ENCODE measurements at places on chromosomes 1 and 21.
A peak's percentile ranks its signal among the peaks of the same experiment; 100 is the strongest.

DNA sequence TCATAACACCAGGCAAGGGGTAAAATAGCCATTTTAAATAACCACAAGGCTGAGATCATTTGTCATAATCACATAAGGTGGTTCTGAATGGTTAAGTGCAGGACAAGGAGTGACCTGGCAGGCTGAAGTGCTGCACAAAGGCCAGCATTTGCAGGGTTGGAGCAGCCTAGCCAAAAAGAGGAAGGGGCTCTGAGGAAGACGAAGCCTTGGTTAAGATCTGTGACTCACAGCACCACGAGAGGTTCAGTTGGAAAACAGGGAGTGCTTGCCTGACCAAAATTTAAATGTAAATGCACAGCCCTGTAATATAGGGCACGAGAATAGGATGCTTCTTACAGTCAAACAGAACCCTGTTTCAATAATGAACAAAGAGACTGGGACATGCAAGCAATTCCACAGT is 12.1 kb downstream of the ATP5PF start:
- no peak for DNase-seq

GRCh38 chr1:107358619-107359327 is 217.9 kb downstream of the NTNG1 start:
- DNase-seq: no peak

GRCh38 chr1:93729502-93729901 is 47.9 kb upstream of the BCAR3 start:
- DNase-seq: no peak

GRCh38 chr21:43659136-43660000 is at the start of the genes HSF2BP and RRP1B:
Gene HSF2BP, minus strand, starts transcription at chr21:43659488. Its CDS starts 1,392 bp downstream, at chr21:43658096.
Gene RRP1B, plus strand, starts transcription at chr21:43659560. Its CDS starts 105 bp downstream, at chr21:43659665.
- DNase-seq: peak; percentile 91

DNA sequence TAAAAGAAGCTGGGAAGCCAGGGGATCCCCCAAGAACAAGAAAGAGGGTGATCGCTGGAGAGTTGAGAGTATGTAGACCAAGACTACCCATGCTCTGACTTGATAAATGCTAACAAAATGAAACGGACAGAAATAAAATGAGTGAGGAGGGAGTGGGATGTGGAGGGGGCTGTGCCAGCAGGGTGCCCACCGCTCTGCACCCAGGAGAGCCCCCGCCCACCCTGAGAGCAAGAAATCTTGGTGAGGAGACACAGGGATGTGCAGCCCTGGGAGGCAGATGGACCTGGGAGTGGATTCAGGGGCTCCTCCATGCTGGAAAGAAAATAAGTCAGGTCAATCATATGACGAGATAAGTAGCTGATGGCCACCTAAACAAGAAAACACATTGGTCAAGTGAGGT is 590.9 kb downstream of the AJAP1 start:
- no peak for DNase-seq

DNA sequence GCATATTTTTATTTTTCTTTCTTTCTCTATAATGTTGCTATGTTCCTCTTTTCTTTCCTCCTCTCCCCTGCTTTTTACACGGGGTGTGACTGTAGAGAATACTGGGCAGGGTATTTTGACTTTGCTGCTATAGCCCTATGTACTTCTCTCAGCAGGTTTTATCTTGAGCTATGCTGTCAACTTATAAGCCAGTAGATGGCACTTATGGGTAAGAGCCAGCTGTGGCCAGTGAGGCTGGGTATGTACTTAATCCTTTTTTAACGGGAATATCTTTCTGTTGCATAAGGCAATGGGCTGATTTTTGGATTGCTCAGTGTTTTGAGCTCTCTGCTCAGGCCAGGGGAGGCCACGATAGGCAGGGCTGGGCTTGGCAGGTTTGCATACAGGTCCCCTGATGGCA is 99.0 kb downstream of the KCNK2 start:
- no peak for DNase-seq

- DNase-seq: peak; percentile 69
Observed at GRCh38 chr1:200802865-200803512, 64.3 kb downstream of the CAMSAP2 start.

- no peak for DNase-seq
Observed at GRCh38 chr1:10539411-10540043, 64.8 kb downstream of the PEX14 start.

GRCh38 chr1:56931686-56932085 is 34.1 kb downstream of the C8B start:
- no peak for DNase-seq

DNA sequence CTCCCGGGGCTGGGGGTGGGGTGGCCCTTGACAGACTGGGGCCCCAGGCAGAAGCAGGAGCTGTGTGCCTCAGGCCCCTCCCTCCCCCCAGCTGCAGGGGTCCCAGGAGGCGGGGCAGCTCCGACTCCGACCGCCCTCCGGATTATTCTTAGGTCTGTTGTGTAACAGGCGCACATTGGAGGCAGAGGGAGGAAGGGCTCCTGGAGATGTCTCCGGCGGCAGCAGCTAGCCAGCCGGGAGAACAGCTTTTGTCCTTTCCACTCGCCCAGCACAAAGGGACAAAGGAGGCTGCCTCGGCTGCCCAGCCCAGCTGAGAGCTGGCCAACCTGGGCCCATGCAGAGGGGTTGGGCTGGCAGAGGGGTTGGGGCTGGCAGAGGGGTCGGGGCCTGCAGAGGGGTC is 29.7 kb upstream of the PLCH2 start:
- no peak for DNase-seq

GRCh38 chr21:42676808-42677207 is 23.4 kb downstream of the PDE9A start:
- DNase-seq: no peak

DNA sequence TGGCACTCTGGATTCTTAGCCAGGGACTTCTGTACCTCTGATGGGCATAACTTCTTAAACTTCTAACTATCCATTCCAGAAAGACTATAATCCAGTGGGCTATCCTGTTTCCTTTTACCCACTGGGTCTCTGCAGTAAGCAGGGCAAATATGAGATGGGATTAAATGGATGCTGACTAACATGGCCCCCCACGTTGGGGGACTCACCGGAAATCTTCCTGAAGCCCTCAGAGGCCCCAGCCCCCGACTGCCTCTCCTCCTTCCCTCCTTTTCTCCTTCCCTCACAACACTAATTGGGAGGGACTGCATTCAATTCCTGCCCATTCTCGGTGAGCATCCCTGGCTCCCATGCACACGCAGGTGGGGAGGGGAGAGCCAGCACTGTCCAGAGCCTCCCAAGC is 70.1 kb downstream of the SSBP3 start:
- no peak for DNase-seq

GRCh38 chr1:243325305-243325890 is 69.6 kb downstream of the SDCCAG8 start:
- DNase-seq: peak; percentile 26

DNA sequence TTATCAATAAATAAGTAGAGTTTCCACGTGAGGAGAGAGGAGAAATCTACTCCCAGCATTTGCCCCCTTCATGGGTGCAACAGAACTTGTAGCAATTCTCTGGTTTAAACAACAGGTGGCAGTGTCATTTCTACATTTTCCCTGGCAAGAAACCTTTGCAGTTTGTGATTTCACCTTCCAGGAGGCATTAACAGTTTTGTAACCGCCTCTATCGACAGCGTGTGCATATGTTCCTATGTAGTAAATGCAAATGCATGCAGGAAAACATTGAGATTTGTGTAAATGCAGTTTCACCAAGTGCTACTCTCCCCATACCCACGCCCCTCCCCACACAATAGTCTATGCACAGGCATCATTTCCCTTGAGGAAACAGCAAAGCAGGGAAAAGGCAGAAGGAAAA is 494.7 kb downstream of the SMYD3 start:
- peak; percentile 32 for DNase-seq
